ENCODE measurements at places on chromosomes 16 and 17.

- no peak overlapping the region for H3K27ac ChIP-seq
- no peak for DNase-seq
- H3K36me3 ChIP-seq: no peaks in the 10 kb centered on the region
- no peaks in the 10 kb centered on the region for H3K4me1 ChIP-seq
Observed at GRCh38 chr16:88359008-88359407, 23.8 kb upstream of the ZNF469 start.

DNA sequence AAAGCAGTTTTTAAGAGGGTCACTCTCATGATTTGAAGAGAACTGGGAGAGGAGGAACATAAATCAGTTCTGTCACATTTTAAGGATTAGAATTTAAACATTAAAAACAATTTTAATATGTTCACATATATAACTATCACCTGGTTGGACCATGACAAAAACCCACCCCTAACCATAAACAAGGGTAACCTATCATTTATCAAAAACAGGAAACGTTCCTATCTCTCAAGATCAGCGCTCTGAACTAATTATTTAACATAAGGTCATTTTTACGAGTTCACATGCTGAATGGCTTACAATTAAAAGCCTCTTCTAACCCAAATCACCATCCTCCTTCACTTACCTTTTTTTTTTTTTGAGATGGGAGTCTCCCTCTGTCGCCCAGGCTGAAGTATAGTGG, 45.0 kb downstream of the KANSL1 start:
- no peak for DNase-seq
- no peaks in the 10 kb centered on the region for H3K4me1 ChIP-seq
- H3K27ac ChIP-seq: no peak overlapping the region

- no peak for DNase-seq
- no peak overlapping the region for H3K27ac ChIP-seq
- H3K27me3 ChIP-seq: no peaks in the 10 kb centered on the region
Observed at GRCh38 chr16:56684256-56684925, 2.1 kb downstream of the MT1X start.

GRCh38 chr16:90009172-90009899, 9.9 kb downstream of the DBNDD1 start:
- no peaks in the 10 kb centered on the region for H3K27me3 ChIP-seq
- DNase-seq: no peak
- H3K27ac ChIP-seq: no peak overlapping the region

- H3K36me3 ChIP-seq: no peaks in the 10 kb centered on the region
- H3K4me1 ChIP-seq: peaks cover 28% of the 10 kb centered on the region
- peak overlapping the region; percentile 60 for H3K27ac ChIP-seq
- peak overlapping the region; percentile 34 for H3K4me3 ChIP-seq
- H3K27me3 ChIP-seq: no peaks in the 10 kb centered on the region
Observed at GRCh38 chr16:84643180-84643583, 5.1 kb upstream of the KLHL36 start.

- H3K4me1 ChIP-seq: no peaks in the 10 kb centered on the region
- H3K4me3 ChIP-seq: no peak overlapping the region
- no peak overlapping the region for H3K27ac ChIP-seq
Observed at GRCh38 chr16:81431554-81432353, 12.9 kb upstream of the CMIP start.

DNA sequence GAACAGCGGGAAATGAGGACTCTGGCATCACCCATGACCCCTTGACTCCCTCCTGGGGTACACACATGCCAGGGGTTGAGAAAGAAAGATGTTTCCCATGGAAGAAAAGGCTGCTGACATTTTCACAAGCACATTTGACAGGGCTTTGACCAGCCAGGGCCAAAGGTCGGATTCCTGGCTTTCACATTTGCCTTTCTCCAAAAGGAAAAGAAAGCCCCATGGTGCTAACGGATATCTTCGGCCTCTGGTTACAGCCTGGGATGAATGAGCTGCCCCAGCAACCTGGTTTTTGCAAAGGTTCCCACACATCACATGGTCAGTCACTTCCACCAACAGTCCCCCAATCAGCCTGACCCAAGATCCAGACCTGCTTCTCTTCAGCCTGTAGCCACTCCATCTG, 478.2 kb upstream of the CDH11 start:
- no peak overlapping the region for H3K27ac ChIP-seq
- H3K4me1 ChIP-seq: peaks cover 15% of the 10 kb centered on the region
- DNase-seq: no peak

- H3K27ac ChIP-seq: no peak overlapping the region
- H3K27me3 ChIP-seq: no peaks in the 10 kb centered on the region
- H3K4me1 ChIP-seq: peaks cover 6% of the 10 kb centered on the region
- DNase-seq: peak; percentile 30
Observed at GRCh38 chr16:10940501-10941079, 1.7 kb downstream of the DEXI start.

GRCh38 chr17:33701910-33702309, 408.8 kb upstream of the ASIC2 start:
- H3K27me3 ChIP-seq: peaks cover 32% of the 10 kb centered on the region
- H3K27ac ChIP-seq: no peak overlapping the region
- DNase-seq: no peak
- H3K4me3 ChIP-seq: no peak overlapping the region
- no peaks in the 10 kb centered on the region for H3K4me1 ChIP-seq

DNA sequence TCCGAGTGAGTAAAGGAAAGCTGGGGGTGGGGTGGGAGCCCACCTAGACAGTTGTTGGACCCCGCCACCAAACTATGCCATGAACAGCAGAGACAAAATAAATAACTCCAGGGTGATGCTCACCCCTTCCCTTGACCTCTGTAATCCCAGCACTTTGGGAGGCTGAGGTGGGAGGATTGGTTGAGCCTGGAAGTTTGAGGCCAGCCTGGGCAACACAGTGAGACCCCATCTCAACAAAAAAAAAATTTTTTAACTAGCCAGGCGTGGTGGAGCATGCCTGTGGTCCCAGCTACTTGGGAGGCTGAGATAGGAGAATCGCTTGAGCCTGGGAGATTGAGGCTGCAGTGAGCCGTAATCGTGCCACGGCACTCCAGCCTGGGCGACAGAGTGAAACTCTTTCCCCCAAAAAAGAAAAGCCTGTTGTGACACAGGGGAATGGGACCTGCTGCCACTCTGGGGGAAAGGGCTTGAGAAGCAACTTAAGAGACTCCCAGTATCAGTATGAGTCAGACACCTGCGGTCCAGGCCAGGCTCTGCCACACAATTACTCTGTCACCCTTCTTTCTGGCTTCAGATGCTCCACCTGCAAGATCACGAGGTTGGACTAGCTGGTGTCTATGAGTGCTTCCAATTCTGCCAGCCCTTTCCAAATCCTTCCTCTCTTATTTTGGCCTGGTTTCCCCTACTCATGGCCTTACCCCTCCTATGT, 5.0 kb downstream of the SGCA start:
- H3K36me3 ChIP-seq: peaks cover 44% of the 10 kb centered on the region
- DNase-seq: no peak
- no peak overlapping the region for H3K4me3 ChIP-seq
- peaks cover 13% of the 10 kb centered on the region for H3K4me1 ChIP-seq

- DNase-seq: no peak
- H3K4me1 ChIP-seq: peaks cover 18% of the 10 kb centered on the region
- H3K4me3 ChIP-seq: no peak overlapping the region
- no peaks in the 10 kb centered on the region for H3K27me3 ChIP-seq
- H3K36me3 ChIP-seq: no peaks in the 10 kb centered on the region
Observed at GRCh38 chr17:42761638-42762037, 611 bp downstream of the RAMP2 start.

DNA sequence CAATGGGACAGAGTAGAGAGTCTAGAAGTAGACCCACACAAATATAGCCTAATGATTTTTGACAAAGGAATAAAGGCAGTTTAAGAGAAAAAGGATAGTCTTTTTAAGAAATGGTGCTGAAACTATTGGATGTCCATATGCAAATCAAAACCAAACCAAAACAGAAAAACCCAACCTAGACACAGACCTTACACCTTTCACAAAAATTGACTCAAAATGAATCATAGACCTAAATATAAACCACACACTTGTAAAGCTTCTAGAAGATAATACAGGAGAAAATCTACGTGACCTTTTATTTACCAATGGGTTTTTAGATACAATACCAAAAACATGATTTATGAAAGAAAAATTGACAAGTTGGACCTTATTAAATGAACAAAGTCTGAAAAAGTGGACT, 66.4 kb upstream of the MPHOSPH6 start:
- H3K27me3 ChIP-seq: no peaks in the 10 kb centered on the region
- H3K27ac ChIP-seq: no peak overlapping the region
- no peak overlapping the region for H3K4me3 ChIP-seq
- no peaks in the 10 kb centered on the region for H3K4me1 ChIP-seq
- H3K36me3 ChIP-seq: no peaks in the 10 kb centered on the region

DNA sequence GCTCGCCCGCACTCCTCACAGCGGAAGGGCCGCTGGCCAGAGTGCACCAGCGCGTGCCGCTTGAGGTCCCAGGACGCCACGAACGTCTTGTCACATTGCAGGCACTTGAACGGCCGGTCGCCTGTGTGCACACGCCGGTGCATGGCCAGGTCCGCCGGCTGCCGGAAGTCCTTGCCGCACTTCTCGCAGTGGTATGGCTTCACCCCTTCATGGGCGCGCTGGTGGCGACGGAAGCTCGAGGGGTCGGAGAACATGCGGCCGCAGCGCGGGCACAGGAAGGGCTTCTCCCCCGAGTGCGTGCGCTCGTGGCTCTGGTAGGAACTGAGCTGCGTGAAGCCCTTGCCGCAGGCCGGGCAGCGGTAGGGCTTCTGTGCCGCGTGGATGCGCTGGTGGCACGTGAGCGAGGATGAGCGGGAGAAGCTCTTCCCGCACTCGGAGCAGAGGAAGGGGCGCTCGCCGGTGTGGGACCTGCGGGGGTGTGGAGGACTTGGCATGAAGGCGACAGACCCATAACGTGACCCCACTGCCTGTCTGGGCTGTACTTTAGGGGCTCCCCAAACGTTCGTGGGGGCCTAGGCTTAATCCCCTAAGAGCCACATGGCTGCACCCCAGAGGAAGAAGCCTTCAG, 12.1 kb downstream of the ZNF668 start:
- peaks cover 24% of the 10 kb centered on the region for H3K4me1 ChIP-seq
- H3K27me3 ChIP-seq: no peaks in the 10 kb centered on the region
- no peak for DNase-seq
- H3K36me3 ChIP-seq: peaks cover 60% of the 10 kb centered on the region
- no peak overlapping the region for H3K27ac ChIP-seq
- no peak overlapping the region for H3K4me3 ChIP-seq

DNA sequence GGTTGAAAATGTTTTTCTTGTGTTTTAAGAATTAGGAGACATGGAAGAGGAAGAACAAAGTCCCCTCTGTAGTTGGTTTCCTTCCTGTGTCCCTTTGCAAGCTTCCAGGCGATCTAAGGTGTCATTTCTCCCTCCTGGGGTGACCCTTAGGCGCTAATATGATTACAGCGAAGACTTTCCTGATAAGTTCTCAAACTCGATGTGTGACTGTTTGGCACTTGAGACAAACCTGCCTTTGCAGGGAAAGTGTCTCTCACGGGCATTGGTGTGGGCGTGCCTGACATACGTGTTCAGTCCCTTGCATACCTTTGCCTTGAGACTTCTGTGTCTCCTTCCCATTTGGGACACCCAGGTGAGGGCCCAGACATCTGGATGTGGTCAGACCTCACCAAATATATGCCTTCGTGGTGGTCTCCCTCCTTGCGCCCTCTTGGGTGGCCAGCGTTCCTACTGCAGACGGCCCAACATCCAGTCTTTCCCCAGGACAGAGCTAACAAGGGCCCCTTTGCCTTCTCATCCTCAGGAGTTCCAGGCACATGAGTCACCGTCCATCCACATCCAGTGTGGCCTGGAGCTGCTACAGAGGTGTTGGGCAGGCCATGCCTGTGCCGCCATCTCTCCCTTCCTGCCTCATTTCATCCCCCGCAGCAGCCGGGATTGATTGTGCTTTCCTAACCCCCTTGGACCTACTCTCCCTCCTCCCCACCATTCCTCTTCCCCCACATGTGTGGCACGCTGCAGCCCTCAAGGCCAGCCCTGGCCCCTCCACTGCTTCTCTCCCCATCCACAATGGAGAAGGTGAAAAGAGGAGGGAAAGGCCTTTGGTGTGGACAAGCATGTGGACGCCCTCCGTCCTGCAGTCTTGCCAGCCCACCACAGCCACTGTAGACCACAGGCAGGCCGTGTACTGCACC, 3.1 kb upstream of the JPT2 start:
- peaks cover 5% of the 10 kb centered on the region for H3K36me3 ChIP-seq
- peak overlapping the region; percentile 52 for H3K27ac ChIP-seq
- H3K27me3 ChIP-seq: no peaks in the 10 kb centered on the region

GRCh38 chr17:17044846-17045561, 2.7 kb downstream of the MPRIP start:
- no peaks in the 10 kb centered on the region for H3K27me3 ChIP-seq
- DNase-seq: peak; percentile 93
- no peak overlapping the region for H3K27ac ChIP-seq
- peaks cover 21% of the 10 kb centered on the region for H3K4me1 ChIP-seq
- peaks cover 28% of the 10 kb centered on the region for H3K36me3 ChIP-seq

DNA sequence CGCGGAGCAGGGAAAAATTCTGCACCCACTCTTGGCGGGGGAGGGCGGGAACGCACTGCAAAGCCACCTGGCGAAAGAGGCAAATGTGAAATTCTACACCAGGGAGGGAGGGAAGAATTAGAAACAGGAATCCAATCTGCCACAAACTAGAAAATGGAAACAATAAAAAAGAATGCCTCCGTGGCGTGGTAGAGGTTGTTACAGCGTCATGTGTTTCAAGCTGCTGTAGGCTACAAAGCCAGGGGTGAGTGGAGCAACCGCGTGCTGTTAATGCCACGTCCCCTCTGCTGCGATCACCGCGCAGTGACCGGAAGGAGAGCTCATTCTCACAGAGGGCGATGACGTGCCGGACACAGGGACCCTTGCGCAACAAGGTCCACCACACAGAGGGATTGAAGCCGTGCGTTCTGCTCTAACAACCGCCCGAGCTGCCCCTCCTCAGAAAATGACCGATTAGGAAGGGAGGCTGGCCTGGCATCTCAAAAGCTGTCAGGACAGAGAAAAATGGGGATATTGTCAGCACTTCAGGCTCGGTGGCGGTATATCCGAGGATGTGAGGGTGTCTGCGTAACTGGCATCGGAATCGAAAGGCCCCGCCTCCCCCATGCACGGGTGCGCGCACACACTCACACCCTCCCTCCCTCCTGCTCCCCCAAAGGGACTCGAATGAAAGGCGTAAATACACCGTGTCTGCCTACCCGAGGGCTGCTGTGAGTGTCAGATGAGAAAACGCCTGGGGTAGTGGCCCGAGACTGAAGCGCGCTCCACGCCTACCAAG, 70.8 kb upstream of the TNRC6C start:
- H3K4me3 ChIP-seq: peak overlapping the region; percentile 50
- peaks cover 12% of the 10 kb centered on the region for H3K4me1 ChIP-seq
- H3K36me3 ChIP-seq: no peaks in the 10 kb centered on the region
- peak; percentile 73 for DNase-seq

- no peak overlapping the region for H3K4me3 ChIP-seq
- peaks cover 5% of the 10 kb centered on the region for H3K4me1 ChIP-seq
- no peaks in the 10 kb centered on the region for H3K27me3 ChIP-seq
- no peak for DNase-seq
Observed at GRCh38 chr16:49931266-49931665, 75.4 kb upstream of the ZNF423 start.

DNA sequence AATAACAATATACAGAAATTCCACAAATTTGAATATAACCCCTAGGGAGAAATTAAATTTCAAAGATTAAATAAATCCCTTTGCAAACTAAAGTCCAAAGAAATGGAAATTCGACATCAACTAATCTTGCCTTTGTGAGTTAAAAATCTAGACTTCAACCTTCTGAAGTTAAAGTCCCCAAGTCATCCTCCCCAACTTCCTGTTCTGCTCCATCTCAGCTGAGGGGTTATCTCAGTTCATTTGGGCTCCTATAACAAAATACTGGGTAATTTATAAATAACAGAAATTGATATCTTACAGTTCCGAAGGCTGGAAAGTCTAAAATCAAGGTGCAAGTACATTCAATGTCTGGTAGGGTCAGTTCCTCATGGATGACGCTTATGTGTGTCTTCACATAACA, 22.8 kb upstream of the KDM6B start:
- no peaks in the 10 kb centered on the region for H3K4me1 ChIP-seq
- no peak for DNase-seq
- no peaks in the 10 kb centered on the region for H3K27me3 ChIP-seq
- no peak overlapping the region for H3K4me3 ChIP-seq
